ENCODE measurements at places on chromosomes 1 and 21.

DNA sequence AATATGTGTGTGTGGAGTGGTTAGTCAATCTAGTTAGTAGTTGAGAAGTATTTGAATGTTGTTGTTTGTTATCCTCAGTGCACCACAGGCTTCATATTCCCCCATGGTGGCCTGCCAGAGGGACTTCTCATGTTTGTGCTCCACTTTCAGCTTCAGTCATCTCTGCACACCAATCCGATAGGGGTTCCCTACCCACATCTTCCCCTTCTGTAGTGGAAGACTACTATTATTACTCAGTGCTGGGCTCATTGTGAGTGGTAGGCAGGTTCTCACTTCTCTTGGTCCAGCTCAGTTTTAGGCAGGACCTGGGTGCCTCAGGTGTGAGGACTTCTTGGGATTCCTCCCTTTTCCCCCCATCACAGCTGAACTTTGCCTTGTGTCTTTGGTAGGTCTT lies 14.2 kb downstream of the MT1HL1 start:
- DNase-seq: no peak

DNA sequence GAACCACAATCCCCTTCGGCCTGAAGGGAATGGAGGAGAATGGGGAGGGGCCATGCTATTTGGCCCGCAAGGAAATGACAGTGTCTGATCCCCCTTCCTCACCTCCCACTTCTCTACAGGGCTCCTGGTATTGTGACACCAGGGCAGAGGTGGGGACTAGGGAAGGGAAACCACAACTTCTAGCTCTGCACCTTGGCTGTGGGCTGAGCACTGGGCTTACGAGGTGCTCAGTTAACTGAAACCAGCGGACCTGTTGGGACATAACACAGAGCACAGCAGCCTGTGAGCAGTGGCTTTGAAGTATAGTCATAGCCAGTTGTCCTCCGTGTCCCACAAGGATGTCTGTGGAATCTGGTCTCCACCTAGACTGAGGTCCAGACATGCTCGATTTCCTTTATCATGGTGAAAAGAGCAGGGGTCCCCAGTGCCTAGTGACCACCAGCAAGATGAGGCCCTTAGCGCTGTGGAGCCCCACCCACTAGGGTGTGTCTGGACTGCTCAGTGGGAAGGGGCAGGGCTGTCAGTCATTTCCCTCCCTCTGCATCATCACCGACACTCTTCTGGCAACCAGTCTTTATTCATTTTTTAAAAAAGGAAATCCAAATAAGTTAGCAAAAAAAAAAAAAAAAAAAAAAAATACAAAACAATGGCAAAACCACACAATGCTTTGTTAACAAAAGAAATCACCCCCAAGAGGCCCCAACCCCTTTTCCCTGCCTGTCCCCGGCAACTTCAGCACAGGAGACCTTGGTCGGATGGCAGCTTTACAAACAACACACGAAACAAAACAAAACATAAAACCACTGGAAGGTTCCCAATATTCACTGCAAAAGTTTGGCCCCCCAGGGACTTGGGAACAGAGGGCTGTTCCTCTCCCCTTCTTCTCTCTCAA lies 3.0 kb downstream of the MYOG start:
- no peak for DNase-seq

DNA sequence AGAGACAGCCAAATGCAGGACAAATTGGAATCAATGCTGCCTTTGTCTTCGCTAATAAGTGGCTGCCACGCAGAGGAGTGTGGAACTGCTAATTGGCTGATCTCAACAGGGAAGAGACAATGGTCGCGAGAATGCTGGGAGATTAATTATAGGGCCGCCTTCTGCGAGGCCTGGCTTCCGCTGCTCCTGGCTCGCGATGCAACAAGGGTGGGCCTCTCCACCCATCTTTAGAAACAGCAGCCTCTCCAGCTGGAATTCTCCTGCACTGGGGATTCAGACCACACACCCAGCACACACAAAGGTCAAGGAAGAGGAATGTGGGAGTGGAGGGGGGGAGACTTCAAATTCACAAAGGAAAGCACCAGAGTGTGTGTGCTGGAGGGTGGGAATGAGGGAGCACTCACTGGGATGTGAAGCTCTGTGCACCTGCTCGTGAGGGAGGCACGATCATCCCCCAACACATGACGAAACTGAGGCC lies 200.7 kb upstream of the GRIK3 start:
- no peak for DNase-seq

GRCh38 chr1:201749059-201749690 lies 79.8 kb upstream of the IPO9 start:
- no peak for DNase-seq
